Hepatocyte (in vitro differentiated cells): ENCODE measurements at places on chromosomes 12 and 14. TPM values are rescaled to one million over a fixed set of nuclear protein-coding genes. Genes with fewer than 3 reads are reported as not detected.

The INHBE gene
- polyA plus RNA-seq: 6.1 and 15.1 TPM in 2 replicates

The USP5 gene
- polyA plus RNA-seq: 73.7 and 78.9 TPM in 2 replicates

The GPRC5A gene
- polyA plus RNA-seq: 80.4 and 97.0 TPM in 2 replicates

GRCh38 chr14:101033006-101033405 is 129.5 kb upstream of the RTL1 start:
- no peak for DNase-seq

GRCh38 chr12:116130431-116130830 is 147.1 kb downstream of the MED13L start:
- no peak for DNase-seq

The RHOJ gene
- polyA plus RNA-seq: 2.1 and 2.5 TPM in 2 replicates

The ADGRD1 gene
- 12.7 and 18.1 TPM in 2 replicates for polyA plus RNA-seq
